T1000 (cell line): ENCODE measurements at places on chromosomes 1 and 21.

GRCh38 chr1:46401154-46401913 lies 7.2 kb downstream of the FAAH start:
- no peak for DNase-seq

- DNase-seq = no peak
Observed at GRCh38 chr1:60668585-60668984, 413.8 kb upstream of the NFIA start.

DNA sequence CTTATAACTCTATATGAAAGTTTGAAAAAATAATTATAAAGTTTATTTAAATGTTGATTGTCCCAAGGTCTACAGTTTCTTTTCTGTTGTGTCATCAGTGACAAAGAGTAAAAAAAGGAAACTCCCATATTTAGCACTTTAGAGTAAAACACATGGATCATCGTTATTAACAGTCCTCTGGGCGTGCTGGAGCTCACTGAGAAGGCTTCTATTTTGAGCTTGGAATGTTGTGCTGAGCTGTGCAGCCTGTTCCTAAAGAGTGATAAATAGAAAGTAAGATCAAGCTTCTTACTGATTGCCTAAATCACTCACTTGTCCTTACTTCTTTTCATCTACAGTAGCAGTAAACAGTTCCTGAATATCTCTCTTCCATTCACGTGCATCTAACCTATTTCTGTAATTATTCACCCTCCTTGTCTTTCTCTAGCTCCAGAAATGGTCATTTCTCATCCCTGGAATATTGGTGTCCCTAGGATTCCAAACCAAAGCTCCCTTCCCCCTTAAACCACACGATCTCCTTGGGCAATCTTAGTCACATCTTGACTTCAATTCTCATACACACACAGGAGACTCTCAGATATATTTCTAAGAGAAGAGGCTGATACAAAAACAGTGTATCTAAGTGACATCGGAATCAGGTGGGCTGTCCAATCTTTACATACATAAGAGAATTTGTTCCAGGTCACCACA lies 11.9 kb downstream of the GBP5 start:
- DNase-seq = no peak

DNA sequence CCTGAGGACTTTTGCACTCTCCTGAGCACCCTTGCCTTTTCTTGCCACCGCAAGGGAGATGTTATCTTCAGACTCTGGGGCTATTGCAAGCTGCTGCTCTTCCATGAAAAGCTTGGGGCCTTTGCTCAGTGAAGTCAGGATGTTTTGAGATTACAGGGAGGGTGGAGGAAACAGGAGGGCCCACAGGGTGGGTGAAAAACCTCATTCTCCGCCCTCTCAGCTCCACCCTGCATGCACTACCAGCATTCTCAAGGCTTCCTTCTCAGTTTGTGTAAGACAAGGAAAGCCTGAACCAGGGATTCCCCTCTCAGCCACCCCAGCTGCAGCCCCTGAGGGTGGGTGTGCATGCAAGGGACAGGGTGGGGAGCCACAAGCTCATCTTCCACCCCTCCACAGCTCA lies 25.8 kb upstream of the ZNF648 start:
- no peak for DNase-seq

DNA sequence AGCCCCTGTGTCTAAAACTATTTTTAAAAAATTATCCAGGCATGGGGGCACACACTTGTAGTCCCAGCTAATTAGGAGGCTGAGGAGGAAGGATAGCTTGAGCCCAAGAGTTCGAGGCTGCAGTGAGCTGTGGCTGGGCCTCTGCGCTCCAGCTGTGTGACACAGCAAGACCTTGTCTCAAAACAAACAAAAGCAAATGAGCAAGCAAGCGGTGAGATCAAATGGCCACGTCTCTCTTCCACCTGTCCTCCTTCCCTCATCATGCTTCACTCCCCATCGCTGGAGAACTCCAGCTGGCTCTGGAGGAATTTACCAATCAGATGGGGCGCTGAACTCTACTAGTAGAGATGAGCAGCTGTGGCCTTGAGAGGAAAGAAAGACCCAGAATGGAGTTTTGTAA lies 14.0 kb upstream of the REN start:
- DNase-seq = no peak

DNA sequence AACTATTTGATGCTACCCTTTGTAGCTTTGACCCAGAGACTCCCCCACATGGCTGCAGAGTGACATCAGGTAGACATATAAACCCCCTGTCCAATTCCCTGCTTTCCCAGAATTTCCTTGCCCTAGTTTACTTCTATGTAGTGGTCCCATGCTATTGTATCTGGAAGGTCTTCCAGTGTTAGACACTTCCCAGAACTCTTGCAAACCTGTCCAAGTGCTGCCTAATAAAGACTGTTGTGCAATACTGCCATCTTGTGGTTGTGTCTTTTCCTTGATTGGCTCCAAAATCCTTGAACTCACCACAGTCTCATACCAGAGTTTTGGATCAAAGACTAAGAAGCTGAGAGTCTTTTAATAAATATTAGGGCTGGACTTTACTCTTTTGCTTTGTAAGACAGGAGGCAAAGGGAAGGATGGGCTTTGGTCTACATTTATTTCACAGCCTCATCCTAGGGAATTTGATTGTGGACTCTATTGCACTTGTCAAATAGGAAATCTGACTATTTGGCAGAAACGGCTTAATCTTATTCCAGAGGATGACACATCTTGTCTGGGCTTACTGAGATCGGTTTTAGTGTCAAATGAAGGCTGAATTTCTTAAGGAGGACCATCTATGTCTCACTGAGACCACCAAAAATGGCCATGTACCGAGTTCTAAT lies 169.9 kb downstream of the LRRC7 start:
- DNase-seq = peak; percentile 42

GRCh38 chr1:40133839-40134238 lies 27.3 kb upstream of the RLF start:
- no peak for DNase-seq

GRCh38 chr1:156927215-156928042 lies 7.0 kb downstream of the LRRC71 start:
- peak; percentile 61 for DNase-seq

GRCh38 chr1:54335755-54336108 lies 70.5 kb downstream of the SSBP3 start:
- DNase-seq = peak; percentile 54

DNA sequence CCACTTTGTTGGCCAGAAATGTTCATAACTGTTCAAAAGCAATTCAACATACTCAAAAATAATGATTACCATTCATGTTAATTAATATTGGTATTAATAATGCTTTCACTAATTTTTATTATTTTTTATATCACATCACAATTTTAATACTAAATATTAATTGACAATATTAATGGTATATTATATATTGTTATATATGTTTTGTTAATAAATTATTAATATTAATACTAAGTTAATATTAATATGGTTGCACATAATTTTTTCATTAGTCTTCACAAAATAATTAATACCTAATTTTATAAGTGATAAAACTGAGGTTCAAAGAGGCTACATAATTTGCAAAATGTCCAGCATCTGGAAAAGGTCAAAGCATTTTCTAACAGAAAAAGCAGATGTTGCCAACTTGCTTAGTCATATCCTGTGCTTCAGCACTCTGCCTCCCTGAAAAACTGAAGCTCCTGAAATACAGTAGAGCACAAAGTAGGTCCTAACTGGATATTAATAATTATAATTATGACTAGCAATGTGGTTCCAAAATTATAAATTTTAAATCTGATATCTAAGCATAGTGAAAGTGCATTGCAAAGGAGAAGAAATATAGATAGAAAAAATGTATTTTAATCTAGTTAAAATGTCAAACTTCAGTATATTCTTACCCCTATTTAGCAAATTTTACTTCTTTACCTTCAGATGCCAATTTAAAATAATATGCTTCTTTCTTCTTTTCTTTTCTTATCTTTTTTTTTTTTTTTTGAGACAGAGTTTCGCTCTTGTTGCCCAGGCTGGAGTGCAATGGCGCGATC lies 123.2 kb upstream of the TNFSF4 start:
- DNase-seq = no peak

DNA sequence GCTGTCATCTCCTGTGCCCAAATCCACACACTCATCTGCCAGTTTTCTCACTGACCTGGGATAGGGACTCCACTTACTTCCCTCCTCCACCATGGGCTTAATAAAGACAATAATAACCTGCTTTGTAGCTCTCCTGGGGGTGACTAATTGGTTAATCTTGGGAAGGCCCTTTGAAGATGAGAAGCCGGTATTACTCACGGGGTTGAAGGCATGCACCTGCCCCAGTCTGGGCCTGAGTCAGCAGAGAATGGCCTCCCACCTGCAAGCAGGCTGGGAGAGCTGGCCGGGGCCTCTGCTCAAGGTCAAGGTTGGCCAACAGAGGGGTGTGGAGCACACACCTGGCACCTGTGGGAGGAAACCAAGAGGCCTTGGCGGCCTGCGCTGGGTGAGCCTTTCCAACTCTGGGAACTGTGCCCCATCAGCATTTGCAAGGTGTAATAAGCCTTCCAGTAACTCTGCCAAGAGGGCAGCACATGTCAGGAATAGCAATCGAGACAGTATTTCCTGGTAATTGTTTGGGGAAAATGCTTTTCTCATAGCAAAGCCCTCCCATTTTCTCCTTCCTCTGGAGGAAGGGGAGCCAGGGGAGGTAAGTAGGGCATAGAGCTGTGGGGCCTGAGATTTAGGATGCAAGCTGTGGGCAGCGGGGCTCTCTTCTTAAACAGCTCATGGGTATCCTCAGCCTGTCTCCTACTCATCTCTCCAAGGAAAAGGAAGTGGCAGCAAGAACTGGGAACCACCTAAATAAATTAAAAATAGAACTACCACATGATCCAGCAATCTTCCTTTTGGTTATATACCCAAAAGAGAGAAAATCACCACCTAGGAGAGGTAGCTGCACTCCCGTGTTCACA lies 49.0 kb downstream of the TOMM20 start:
- DNase-seq = no peak

DNA sequence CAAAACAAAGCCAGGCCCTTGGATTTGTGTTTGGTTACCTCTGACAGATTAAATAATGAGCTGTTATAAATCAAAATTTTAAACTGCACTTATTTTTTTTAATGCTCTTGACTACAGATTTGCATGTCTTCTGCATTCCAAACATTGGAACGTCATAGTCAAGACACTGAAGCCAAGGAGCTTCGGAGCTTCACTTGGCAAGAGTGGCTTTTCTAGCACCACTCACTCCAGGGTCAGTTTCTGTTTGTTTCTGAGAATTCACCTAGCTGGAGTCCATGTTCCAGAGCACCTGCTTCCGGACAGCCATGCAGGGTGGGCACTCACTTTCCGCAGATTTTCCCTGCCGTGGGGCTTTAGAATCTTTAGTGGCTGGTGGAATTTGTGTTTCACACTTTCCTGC lies 202.9 kb downstream of the ZP4 start:
- no peak for DNase-seq

GRCh38 chr1:109493227-109493626 lies 667 bp upstream of the CYB561D1 start:
- DNase-seq = no peak

GRCh38 chr21:34722684-34723300 lies 54.0 kb downstream of the CLIC6 start:
- no peak for DNase-seq

DNA sequence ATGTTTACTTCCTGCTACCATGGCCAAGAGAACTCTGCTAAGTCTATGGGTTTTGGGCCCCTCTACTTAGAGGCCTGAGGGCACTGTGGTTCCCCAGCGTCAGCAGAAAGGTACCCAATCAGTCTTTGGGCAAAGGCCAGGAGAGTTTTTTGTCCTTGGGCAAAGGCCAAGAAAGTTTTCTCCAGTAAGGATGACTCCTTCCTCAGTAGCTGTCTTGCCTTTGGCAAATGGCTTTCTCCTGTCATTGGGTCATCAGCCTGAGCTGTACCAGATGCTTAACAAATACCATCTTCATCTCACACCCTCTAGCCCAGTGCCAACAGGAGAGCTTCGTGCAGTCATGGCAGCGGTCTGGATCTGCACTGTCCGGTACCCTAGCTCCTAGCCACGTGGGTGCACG lies 199.3 kb upstream of the TMEM51 start:
- DNase-seq = peak; percentile 68

DNA sequence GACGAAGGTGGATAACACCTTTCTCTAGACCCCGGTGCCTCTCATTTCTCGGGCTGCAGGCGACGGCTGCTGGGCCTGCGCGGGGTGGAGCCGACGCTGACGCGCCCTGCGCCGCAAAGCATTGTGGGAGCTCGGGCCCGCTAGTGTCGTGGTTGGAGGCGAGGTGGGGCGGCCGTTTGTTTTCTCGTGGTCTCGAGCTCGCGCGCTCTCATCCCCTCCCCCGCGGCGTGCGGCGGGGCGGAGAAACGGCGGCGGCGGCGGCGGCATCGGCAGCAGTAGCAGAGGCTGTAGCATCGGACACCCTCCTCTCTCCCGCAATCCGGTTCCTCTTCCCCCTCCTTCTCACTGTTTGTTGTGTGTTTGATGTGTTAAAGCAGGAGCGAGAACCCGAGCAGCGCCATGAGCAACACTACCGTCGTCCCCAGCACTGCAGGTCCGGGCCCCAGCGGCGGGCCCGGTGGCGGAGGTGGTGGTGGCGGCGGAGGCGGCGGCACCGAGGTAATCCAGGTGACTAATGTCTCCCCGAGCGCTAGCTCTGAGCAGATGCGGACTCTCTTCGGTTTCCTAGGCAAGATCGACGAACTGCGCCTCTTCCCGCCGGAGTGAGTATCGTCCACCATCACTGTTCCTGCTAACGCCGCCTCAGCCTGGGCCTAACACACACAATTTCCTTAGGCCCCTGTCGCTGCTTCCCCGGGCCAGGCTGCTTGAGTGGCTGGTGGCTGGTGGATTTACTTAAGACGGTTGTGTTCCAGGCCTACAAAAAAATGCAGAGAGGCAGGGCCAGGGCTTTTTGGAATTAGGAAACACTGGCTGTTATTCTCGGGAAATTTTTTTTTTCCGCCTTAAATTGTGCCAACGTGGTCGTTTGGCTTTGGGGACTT lies at the start of gene SRSF11:
SRSF11 (plus strand) TSS at position 143 of the 884 bp plus-strand sequence; CDS start at position 400, 257 bp downstream.
- peak; percentile 94 for DNase-seq

- DNase-seq = no peak
Observed at GRCh38 chr21:35106246-35106835, 57.2 kb upstream of the RUNX1 start.

GRCh38 chr1:59827055-59827643 lies 12.4 kb downstream of the HOOK1 start:
- no peak for DNase-seq

GRCh38 chr1:67217938-67218337 lies 51.7 kb downstream of the IL23R start:
- DNase-seq = no peak

DNA sequence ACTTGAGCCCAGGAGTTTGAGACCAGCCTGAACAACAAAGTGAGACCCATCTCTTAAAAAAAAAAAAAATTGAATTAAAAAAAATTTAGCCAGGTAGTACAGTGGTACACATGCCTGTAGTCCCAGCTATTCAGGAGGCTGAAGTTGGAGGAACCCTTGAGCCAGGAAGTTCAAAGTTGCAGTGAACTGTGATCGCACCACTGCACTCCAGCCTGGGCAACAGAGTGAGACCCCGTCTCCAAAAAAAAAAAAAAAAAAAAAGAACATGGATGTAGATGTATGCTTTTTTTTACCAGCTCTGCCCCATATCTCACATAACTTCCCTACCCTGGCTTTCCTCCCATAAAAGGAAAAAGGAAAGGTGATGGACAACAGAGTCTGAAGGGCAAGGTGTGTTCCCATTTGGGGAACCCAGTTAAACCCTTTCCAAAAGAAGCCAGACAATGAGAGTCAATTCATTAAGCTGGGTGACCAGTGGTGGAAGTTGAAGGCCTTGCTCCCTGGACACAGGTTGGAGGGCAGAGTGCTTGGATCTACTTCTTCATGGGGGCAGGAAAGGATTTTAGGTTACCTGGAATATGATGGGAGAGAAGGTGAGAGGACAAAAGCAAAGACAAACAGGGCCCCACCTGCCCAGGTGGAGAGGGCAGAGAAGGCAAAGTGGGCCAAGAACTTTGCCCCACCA lies 2.9 kb downstream of the KRTCAP2 start:
- DNase-seq = no peak
